ENCODE measurements at places on chromosomes 7 and 10.
A peak's percentile ranks its signal among the peaks of the same experiment; 100 is the strongest.

DNA sequence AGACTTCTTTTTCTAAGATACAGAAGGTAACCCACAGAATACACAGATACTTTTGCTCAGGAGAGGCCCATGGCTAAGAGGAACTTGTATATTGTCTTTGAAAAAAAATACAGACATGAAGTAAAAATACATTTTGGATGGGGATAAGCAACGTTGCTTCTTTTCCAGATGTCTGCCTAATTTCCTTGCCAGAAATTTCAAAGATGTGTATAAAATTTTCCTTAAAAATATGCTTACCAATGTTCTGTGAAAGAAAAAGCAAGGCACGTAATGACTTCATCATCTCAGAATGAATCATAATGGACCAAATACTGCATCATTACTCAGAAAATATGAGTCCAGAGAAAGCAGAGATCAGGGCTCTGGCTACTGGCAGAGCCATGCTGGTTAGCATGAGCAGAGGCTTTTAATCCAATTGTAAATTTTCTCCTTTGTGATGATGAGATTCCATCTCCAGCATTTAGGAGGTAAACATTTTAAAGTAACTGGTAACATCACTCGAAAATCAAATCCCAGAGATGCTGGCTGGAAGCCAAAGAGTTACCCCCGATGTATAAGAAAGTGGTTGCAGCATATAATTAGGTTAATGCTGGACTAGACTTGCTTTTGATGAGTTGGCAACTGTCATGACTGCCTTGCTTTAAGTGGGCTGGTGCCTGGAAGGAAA, 272.5 kb downstream of the SEMA3A start:
- DNase-seq = no peak

GRCh38 chr7:42197451-42197850, 39.6 kb downstream of the GLI3 start:
- no peak for DNase-seq

GRCh38 chr7:23490357-23491135, 20.3 kb upstream of the IGF2BP3 start:
- DNase-seq = peak; percentile 21

GRCh38 chr10:104556831-104557230, 84.3 kb upstream of the SORCS3 start:
- no peak for DNase-seq

DNA sequence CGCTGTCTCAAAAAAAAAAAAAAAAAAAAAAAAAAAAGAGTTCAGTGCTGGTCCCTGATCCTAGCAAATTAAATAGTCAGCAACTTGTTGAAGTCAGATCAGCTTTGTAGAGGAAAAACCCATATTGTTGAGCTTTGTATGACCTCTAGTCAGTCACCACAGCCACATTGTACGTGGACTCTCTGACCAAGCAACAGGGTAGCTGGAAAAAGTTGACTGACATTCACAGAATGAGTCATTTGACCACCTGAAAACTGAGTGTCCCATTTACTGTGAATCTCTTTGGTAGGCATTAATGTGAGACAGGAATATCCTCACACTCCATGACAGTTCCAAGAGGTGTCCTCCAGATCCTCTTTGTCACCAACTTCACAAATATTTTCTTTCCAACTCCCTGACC, 371.1 kb downstream of the LRRTM3 start:
- no peak for DNase-seq
